ENCODE measurements at places on chromosomes 1 and 21. TPM values are rescaled to one million over a fixed set of nuclear protein-coding genes. Genes with fewer than 3 reads are reported as not detected.

DNA sequence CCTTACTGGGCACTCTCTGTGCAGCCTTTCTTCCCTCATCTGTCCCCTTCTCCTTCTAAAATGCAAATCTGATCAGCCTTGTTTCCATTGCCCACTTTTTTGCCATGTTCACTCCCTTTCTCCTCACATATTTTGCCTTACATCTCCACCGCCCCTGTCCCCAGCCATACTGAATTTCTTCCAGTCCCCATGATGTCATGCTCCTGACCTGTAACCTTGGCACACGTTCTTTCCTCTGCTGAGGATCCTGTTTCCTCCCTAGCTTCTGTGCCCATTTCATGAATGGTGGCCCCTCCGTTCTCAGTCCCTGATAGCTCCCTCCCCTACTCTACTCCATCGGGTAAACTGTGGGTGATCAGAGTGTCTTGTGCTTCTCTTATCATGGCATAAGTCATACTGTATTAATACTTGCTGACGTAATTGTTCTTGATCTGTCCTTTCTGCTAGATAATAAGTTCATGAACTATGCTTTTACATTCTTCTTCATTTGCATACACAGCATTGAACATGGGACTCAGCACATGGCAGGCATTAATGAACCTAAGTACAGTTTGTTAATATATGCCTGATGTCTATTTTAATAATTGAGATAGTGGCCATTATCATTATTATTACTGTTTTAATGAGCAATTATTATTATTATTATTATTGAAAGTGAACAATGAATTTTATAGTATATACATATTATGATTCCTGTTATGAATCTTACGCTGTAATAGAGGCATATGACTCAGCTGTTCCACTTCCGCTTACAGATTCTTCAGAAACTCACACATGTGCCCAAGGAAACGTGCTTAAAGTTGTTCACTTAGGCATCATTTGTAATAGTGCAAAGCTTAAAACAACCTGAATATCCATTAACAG, 28.5 kb downstream of the MAP3K21 start:
- no peak for ATAC-seq

GRCh38 chr1:228361314-228362140, 45.1 kb downstream of the TRIM11 start:
- ATAC-seq = no peak

DNA sequence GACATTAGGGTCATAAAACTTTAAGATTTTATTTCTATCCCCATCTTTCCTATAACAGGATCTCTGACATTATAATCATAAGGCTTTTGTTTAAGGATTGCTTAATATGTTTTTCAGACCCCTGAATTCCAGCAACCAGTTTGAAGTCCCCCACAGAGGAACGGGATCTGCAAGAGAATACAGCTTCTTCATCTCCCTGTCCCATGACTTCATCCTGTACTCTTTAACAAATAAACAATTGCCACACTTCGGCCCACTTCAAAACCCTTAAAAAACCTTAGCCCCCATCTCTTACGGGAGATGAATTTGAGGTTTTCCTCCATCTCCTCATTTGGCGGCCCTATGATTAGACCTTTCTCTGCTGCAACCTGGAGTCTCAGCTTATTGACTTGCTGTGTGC, 35.8 kb downstream of the TESK2 start:
- ATAC-seq = no peak

AMY2A gene
- total RNA-seq = not detected

CD1E gene
- not detected for total RNA-seq

Data from esophagus mucosa (tissue), 1 donor.